ENCODE measurements at places on chromosomes 6 and 20. TPM values are rescaled to one million over a fixed set of nuclear protein-coding genes. Genes with fewer than 3 reads are reported as not detected.

Gene GABRR1
- total RNA-seq: not detected

Gene SDCBP2
- total RNA-seq: 6.4 TPM

Gene PRSS16
- total RNA-seq: 0.08 TPM

Gene SUN5
- not detected for total RNA-seq

Gene RGS17
- not detected for total RNA-seq

Measured in left lobe of liver (tissue), 2 donors.